ENCODE measurements at places on chromosomes 11 and 22.

- DNase-seq: no peak
Measured at GRCh38 chr11:33028537-33028914, 10.8 kb upstream of the TCP11L1 start.

- no peak for DNase-seq
Measured at GRCh38 chr11:95924414-95924760, 480 bp upstream of the MTMR2 start.

- peak; percentile 27 for DNase-seq
Measured at GRCh38 chr11:63853476-63853875, 14.6 kb downstream of the MARK2 start.

DNA sequence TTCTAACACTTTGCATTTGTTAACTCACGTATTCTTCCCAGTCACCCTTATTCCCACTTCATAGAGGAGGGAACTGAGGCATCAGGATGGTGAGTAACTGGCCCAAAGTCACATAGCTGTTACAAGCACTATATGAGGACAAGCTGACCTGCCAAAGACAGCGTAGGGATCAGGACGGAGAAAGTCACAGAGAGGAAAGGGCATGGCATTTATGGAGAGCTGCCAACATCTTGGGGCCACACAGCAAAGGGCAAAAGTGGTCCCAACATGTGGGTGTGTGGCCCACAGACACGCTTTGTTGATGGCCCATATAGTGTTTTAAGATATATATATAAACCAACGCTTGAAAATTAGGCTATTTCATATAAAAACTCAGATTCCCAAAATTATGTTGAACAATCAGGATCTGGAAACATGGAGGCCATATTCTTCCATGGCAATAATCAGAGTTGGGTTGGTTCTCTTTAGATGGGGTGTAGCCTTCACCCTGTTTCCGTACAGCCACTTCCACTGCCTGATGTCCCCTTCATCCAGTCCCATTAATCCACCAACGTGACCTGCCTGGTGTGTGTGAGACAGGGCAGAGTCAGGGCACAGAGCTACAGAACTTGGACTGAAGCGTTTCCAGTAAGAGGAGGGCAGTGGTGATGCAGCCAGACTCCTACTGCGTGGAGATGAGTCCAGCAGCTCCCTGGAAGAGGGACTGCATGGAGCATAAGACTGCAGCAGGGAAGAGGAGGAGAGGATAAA is 39.9 kb upstream of the CD5 start:
- DNase-seq: no peak

DNA sequence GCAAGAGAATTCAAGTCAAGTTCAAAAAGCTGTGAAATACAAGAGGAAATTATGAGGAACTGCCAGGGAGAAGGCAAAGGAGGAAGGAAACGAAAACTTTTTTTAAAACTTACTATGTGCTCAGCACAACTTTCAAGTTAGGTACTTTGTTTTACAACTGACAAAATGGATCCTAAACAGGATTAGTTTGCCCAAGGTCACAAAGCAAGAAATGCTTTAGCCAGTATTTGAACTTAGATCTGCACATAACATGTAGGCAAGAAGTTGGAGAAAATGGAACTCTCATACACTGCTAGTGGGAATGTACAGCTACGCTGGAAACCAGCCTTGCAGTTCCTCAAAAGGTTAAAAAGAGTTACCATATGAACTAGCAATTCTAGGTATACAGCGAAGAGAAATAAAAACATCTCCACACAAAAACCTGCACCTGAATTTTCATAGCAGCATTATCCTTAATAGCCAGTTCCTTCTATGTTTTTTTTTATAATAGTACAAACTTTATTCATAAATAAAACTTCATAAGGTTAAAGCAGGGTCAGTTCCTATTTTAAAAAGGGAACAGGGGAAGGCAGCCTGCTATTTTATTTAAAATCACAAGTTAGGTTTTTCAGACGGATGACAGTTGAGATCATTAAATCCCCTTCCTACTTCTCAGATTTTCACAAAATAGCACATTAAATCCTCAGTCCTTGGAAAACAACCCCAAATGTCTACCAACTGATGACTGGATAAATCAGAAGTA is 19.2 kb downstream of the DDX6 start:
- DNase-seq: no peak

DNA sequence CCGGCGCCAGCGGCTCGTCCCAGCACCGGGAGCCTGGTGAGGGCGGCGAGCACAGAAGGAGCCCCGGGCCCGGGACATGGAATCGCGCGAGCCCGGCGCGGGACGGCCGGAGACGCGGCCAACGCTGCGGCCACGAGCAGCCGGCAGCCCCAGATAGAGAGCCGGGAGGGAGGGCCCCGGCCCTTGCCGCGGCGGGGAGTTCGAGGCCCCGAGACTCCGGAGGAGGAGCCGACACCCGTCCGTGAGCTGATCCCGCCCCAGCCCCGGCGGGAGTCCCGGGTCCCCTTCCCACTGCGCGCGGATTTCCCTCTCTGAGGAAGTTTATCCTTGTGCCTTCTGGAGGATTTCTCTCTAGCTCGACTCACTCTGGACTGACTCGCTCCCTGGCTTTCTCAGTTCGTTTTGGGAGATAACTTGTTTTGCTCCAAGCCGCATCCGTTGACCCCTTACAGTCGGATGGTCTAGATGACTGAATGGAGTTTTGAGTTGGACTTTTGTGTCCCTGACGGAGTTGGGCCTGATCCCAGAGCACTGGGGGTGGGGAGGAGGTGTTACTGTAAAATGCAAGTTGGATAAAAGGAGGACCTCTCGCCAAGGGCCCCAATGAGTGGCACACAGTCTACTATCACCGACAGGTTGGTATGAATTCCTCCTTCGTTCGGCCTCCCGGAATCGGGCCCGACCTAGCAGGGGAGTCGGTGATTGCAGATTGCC is 585 bp downstream of the ARHGEF12 start:
- DNase-seq: peak; percentile 9

DNA sequence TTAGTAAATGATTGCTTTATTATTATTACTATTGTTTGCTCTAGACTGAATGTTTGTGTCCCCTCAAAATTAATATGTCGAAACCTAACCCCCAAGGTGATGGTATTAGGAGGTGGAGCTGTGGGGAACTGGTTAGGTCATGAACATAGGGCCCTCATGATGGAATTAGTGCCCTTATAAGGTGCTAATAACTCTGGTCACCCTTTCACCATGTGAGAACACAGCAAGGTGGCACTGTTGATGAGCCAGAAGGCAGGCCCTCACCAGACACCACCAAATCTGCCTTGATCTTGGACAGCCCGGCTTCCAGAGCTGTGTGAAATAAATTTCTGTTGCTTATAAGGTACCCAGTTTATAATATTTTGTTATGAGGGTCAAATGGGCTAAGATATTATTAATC is 95.8 kb downstream of the BDNF start:
- no peak for DNase-seq
